ELR (cell line): ENCODE measurements at places on chromosomes 7 and 10.
A peak's percentile ranks its signal among the peaks of the same experiment; 100 is the strongest.

DNA sequence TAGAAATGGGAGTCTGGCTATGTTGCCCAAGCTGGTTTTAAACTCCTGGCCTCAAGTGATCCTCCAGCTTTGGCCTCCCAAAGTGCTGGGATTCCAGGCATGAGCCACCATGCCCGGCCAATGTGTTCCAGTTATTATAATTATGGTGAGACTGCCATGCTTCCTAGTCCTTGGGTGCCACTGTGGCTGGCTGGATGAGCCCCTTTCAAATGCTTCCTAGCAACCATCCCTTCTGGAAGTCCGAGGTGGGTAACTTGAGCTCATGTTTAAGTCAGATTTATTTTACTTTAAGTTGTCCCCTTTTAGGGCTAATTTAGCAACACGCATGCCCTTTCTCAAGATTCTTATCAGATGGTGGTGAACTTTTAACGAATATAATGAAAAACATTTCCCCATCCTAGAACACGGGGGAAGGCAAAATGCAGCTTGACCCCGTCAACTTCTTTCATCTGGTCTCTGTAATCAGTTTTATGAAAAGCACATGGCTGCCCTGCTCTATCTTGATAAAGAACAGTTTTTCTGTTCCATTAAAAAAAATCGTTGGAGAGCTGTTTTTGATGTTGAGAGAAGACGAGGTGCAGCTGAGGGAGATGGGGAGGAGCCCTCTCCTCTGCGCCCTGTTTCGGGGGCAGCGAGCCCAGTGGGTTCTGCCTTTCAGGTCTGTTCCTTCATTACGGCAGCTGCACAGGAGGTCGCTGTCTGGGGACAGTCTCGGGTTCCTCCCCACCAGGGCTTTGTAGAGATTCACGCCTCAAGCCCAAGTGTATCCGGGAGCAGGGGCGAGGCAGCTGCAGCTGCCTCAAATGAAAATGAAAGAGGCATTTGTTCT, 61.0 kb upstream of the MKI67 start:
- DNase-seq, result no peak

DNA sequence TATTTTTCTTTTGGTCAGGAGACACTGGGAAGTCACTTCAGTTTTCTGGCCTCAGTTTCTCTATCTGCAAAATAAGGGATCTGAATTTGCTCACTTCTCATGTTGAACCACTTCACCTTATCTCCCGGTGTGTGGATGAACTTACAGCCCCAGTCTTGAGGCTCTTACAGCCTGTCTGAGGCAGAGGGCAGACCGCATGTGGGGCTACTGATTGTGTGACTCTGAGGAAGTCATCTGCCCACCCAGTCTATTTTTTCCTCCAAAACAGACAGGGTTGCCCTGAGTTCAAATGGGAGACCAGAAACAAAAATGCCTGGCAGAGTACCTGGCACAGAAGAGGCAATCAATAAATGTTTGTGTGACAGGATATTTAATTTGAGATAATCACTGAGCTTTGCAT, 78.3 kb downstream of the LRMDA start:
- DNase-seq, result no peak

- DNase-seq, result no peak
These were observed 23.4 kb upstream of the SMIM30 start for GRCh38 chr7:113141803-113142202.

DNA sequence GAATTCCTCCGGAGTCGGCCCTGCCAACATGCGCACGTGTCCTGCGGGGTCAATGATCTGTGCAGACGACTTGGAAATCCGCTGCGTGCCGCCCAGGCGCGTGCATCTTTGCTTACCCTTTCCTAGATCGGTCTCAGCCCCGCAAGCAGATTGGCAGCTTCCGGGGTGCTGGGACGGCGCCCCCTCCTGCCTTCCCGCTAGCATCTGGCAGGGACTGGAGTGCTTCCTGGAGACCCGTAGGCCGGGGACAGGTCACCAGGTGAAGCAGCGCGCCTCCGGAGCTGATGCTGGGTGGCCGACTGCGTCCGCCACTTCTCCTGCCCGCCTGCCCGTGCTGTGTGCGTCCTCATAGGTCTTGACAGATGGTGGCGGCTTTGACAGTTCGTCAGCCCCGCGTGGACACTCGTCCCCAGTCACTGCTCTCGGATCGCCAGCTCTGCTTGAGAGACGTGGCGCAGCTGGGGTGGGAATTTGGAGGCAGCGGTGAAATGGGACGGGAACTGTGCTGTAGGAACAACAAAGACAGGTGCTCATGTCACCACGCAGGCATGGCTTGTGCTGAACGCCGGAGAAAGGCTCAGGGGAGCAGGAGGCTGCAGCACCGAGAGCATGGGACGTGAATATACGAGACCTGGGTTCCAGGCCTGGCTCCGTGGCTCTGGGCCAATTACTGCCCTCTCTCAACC, 21.9 kb upstream of the KCNK18 start:
- DNase-seq, result no peak

- no peak for DNase-seq
These were observed 393.2 kb upstream of the FOXK1 start for GRCh38 chr7:4288791-4289394.

- DNase-seq, result peak; percentile 52
These were observed 15.3 kb downstream of the ECHDC3 start for GRCh38 chr10:11757454-11757820.

DNA sequence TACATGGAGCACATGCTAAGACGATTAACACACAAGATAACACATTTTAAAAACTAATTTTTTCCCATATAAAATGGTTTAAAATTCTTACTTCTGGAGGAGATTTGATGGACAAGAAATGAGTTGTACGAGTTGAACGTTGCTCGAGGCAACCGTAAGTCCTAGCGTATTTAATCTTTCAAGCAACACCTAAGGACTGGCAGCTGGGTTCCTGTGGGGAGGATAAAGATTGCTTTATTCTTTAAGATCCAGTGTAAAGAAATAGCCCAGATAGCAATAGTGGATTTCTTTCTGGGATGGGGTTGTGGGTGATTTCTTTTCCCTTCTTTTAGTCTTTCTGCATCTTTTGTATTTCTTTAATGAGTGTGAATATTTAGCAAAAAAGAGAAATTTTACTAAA, 9.8 kb downstream of the TBXAS1 start:
- DNase-seq, result no peak
